ENCODE measurements at places on chromosomes 12 and 14. TPM values are rescaled to one million over a fixed set of nuclear protein-coding genes. Genes with fewer than 3 reads are reported as not detected.

Gene TMEM116
- total RNA-seq = 8.6 TPM

Gene FBLN5
- 0.26 TPM for total RNA-seq

Gene B4GALNT1
- 0.13 TPM for total RNA-seq

Gene PIWIL1
- total RNA-seq = not detected

Gene SMCO2
- total RNA-seq = 1.8 TPM

Gene ACTR6
- 14.3 TPM for total RNA-seq

Gene TMEM229B
- 1.2 TPM for total RNA-seq

Gene CLMN
- 3.9 TPM for total RNA-seq

Gene MIPOL1
- total RNA-seq = 16.6 TPM

Gene C12orf50
- not detected for total RNA-seq

Gene KRT74
- 0.13 TPM for total RNA-seq

Gene TAS2R19
- 3.9 TPM for total RNA-seq

Gene TAS2R30
- total RNA-seq = 3.1 TPM

Gene C12orf60
- total RNA-seq = 1.4 TPM

Gene MTA1
- total RNA-seq = 26.1 TPM

Gene SMIM41
- 0.13 TPM for total RNA-seq

All from bronchial epithelial cell (primary cell).